ENCODE measurements at places on chromosomes 1 and 21.

GRCh38 chr1:247865416-247865815, 8.4 kb downstream of the TRIM58 start:
- DNase-seq, result no peak

DNA sequence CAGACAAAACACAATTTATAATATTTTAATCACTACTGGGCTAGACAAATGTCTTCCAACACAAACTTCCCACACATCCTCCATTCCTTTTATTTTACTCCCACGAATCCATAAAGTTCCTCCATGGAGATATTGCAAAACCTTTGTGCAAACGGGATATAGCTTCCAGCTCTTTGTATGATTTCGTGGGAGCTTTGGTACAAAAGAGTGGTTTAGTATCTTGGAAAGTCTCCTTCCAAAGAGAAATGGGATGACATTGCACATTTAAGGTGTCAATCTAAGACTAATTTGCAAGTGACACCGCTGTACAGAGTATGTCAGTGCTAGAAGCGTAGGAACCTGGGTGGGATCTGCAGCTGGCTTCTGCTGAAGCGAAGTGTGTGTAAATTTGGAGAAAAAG, 455.2 kb upstream of the RUNX1 start:
- DNase-seq, result no peak

DNA sequence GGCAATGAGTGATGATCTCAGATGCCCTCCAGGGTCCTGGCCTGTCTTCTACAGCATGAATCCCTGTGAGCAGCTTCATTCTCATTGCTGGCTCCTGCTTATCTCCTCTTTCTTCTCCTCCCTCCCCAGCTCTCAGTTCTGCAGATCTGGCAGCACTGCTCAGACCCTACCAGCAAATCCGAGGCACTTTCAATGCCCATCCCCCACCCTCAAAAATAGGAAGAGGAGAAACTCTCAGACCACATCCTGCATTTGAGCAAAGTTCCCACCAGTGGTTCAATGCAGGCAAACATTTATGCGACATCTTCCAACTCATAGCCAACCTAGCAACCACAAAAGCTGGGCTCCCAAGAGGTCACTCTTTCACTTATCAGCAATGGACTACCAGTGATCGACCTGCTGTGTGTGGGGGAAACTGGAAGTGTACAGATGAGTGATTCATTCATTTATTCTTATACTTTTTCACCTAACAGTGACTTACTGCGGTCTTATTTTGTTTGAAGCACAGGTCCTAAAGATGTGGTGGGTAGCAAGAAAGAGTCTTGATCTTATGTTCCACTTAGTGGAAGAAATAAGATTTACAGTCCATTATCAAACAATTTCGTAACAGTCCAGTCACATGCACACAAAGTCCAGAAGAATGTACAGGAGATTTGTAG, 5.8 kb upstream of the CHI3L2 start:
- DNase-seq, result no peak

DNA sequence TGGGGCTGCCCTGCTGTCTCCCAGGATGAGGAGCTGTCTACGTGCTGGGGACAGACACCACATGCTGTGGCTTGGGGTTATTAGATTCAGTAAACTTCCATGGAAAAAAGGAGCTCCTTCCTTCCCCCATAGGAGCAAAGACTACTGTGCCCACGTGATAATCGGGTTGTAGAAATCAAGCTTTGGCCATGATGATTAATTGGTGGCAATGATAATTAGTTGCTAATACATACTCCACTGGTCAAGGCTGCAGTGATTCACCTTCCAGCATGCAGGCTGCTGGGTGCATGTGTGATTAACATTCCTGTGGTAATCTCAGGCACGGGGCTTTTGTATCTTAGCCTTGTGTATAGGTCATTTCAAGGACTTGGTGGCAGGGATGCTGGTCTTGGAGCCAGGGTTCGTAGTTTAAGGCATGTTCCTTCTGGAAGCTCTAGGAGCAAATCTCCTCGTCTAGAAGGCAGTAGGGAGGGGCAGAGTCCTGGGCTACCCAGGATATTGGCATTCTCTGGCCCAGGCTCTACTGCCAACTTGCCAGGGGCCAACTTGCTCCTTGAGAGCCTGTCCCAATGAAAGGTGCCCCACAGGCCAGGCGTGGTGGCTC, 41.4 kb downstream of the TMCO4 start:
- DNase-seq, result no peak

- DNase-seq, result no peak
These were observed 17.5 kb upstream of the TFF3 start for GRCh38 chr21:42332557-42333317.

DNA sequence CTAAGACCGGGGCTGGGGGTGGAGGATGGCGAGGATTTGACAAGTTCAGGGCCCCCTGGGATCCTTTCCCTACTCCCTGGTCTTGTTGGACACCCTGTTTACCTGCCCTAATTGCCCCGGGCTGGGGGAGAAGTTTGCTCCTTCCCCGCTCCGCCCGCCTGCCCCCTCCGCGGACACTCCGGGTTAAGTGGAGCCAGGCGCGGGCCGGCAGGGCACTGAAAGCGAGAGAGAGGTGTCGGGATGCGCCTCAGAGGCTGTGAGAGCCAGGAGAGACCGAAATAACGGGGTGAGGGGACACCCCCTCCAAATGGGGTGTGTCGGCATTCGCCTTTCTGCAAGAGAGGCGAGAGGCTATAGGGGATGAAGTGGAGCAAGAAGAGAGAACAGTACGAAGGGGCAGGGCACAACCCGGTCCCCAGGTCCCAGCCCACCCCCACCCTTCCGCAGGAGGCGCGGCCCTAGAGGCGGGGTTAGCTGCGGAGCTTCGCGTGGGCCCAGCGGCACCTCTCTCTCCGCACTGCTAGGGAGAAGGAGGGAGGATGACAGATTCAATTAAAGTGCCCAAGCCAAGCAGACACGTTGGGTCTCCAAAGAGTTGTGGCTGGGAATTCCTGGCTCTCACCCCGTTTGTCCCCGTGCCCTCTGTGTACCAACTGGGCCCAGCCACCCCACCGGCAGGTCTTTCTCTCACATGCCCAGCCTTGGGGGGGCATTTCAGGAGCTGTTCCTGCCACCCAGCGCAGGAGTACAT, 3.8 kb downstream of the EFNA3 start:
- no peak for DNase-seq

DNA sequence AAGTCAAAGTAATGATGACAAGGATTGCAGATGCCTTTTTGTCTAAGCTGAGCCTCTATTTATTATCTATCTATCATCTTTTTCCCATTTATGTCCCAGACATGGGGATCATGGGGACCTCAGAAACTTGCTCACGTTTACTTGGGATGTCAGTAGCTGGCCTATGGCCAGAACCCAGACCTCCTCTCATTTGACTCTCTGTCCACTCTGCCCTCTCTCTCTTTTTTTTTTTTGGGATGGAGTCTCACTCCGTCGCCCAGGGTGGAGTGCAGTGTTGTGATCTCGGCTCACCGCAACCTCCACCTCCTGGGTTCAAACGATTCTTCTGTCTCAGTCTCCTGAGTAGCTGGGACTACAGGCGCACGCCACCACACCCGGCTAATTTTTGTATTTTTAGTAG, 3.7 kb upstream of the ID3 start:
- DNase-seq, result no peak

GRCh38 chr1:155466996-155467395, 95.6 kb downstream of the ASH1L start:
- no peak for DNase-seq
